ENCODE measurements at places on chromosomes 16 and 17.

- DNase-seq: no peak
Measured at GRCh38 chr16:71933913-71934695, 38.8 kb downstream of the IST1 start.

- DNase-seq: no peak
Measured at GRCh38 chr17:77959126-77959925, 823 bp downstream of the TNRC6C start.

DNA sequence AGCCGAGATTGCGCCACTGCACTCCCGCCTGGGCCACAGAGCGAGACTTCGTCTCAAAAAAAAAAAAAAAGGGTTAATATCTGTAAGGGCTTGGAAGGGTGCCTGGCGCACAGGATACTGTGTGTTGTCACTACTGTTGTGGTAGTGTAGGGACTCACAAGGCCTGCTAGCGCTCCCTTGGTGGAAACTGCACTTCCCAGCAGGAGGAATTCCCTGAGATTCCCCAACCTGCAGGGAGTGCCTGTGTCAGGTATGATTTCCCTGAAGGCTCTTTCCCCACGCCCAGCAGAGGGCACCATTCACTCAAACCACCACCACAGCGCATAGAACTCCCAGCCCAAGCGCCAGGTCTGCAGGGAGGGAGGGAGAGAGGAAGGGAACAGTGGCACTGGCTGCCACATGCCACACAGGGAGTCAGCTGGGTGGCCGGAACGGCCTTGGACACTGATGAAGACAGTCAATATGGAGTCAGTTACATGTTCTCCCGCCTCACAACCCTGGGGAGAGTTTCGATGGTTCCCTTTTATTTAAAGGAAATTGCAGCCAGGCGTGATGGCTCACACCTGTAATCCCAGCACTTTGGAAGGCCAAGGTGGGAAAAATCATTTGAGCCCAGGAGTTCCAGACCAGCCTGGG is 32.7 kb upstream of the CDH1 start:
- peak; percentile 67 for DNase-seq

DNA sequence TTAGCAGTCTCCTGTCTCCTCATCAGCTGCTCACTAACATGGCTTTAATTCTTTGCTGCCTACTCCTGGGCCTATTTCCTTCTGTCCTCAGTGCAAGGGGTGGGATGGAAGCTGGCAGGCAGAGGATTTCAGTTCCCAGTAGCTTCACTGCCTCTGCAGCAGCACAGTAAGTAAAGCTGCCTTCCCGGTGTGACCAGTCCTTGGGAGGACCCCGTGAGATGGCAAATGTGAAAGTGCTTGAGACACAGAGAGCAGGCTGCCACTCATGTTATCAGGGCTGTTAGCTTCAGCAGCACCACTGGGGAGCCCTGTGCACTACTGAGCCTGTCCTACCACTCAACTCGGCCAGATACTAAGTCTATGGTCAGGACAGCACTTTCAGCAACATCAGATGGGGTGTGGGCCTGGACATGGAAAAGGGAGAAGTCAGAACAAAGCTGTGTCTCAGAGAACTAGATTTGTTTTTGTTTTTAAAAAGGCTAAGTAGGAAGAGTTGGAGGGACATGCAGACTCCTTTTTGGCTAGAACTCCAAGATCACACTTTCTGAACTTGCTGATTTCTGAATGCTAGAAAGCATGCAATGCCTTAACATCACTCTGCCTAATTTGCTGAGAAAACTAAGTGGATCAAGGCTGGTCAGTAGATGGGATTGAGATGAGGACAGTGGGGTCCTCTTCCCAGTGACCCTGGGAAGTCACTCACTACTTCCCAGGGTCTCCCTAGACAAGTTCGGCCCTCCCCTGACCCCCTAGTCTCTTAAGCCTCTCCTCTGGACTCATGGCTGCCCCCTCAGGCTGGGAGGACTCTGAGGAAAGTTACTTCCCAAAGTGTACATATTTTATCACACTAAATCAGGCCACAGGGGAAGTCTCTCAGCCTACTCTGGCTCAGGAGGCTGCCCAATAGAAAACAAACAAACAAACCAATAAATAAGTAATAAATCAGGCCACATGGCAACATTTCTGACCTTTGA is 1.1 kb downstream of the ACSF2 start:
- DNase-seq: no peak

GRCh38 chr17:40459636-40460603 is 16.7 kb downstream of the IGFBP4 start:
- DNase-seq: no peak

DNA sequence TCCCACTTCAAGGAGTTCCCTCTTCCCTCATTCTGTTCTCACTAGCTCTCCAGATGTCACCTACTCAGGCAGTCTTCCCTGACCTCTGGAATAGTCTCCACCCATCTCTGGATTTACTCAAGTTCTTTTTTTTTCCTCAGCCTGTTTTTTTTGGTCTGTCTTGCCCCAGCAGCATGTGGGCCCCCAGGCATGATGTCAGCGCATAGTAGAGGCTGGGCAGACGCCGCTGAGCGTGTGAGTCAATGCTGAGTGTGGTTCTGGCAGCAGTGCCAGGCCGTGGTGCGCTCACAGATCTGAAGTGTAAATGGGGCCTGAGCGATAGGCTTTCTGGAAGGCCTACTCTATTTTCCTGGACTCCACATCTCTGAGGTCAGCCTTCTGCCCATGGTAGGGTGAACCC is 2.7 kb upstream of the KCNJ18 start:
- DNase-seq: no peak

GRCh38 chr16:73232555-73233328 is 184.8 kb upstream of the ZFHX3 start:
- DNase-seq: peak; percentile 21

DNA sequence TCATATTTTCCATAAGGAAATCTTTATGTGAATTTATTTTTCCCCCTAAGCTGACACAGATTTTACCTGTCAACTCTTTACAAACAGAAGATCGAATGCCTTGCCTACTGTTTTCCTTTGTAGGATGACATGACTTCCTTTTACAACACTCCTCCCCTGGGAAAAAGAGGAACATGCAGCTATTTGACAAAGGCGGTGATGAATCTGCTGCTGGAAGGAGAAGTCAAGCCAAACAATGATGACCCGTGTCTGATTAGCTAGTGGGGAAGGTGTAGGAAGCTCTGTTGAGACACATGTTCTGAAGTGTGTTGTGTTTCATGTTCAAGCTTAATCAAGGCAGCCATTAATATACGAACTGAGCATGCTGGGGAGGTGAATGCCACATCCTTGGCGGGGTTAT is 238.0 kb downstream of the PHKB start:
- DNase-seq: no peak

- DNase-seq: no peak
Measured at GRCh38 chr16:28610595-28611191, 849 bp upstream of the SULT1A1 start.

GRCh38 chr16:81539009-81539758 is 94.6 kb downstream of the CMIP start:
- no peak for DNase-seq

Measured in progenitor cell of endocrine pancreas (in vitro differentiated cells).